ENCODE measurements at places on chromosomes 1 and 21.
A peak's percentile ranks its signal among the peaks of the same experiment; 100 is the strongest.

GRCh38 chr21:46041183-46041582 lies 56.7 kb upstream of the COL6A2 start:
- DNase-seq = no peak

DNA sequence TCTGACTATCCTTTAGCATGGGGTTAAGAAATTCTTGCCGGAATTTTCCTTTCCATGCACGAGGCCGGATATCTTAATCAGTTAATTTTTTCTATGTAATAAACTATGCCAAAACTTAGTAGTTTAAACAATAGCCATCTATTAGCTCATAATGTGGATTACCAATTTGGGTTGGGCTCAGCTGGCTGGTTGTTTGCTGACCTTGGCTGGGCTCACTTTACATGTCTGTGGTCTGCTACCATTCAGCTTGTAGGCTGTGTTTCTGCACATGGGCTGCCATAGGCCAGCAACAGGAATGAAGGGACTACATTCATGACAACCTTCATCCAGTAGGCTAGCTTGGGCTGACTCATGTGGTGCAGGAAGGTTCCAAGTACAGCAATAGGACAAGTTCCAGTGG lies 56.0 kb upstream of the NTPCR start:
- no peak for DNase-seq

- DNase-seq = no peak
Measured at GRCh38 chr1:21814241-21814918, 2.3 kb downstream of the LDLRAD2 start.

GRCh38 chr1:223670458-223671159 lies 5.1 kb upstream of the CAPN8 start:
- no peak for DNase-seq

- DNase-seq = peak; percentile 69
Measured at GRCh38 chr21:38766987-38767722, 38.6 kb upstream of the ETS2 start.

DNA sequence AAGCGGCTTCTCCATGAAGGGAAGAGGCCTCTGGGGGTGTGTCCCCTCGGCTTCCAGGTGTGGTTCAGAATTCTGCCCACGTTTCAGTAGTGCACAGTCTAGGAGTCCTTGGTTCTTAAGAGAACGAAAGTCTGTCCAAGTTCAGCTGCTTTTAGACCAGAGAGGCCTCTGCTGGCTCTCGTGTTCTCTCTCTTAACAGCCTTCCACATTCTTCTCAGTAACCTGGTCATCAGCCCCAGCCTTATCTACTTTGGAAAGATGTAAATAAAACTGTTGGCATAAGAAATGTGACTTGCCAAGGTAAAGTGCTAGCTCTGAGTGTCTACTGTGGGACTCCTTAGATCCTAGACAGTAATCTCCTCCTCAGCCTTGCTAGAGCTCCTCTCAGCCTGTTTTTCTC lies 15.3 kb upstream of the STUM start:
- no peak for DNase-seq

DNA sequence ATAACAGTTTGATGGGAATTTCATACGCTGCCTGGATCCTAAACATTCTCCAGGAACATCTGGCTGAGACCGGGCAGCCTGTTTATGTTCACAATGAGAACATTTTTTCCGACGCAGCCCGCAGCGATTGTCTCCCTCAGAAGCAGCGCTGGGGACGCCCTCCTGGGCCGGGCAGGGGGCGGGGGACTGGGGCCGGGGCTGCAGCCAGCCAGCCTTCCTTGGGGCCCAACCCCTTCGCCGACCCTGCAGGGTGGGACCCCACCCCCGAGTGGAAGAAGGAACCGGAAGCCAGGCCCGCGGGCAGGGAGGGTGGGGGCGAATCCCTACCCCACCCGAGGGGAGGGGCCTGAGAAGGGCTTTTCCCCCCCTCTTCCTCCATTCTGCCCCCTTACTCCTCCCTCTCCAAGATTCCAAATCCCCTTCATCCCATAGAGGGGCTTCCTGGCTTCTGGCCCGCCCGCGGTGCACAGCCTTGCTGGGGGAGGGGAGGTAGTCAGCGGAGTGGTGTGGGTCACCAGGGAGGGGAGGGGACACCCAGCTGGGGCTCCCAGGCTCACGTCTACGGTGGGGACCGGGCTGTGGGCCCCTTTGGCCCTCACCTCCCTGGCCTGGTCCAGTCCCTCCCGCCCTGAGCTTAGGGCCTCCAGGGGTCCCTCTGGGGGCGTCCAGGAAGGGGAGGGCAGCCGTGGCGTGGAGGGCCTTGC lies 60.6 kb downstream of the WNT9A start:
- DNase-seq = no peak

DNA sequence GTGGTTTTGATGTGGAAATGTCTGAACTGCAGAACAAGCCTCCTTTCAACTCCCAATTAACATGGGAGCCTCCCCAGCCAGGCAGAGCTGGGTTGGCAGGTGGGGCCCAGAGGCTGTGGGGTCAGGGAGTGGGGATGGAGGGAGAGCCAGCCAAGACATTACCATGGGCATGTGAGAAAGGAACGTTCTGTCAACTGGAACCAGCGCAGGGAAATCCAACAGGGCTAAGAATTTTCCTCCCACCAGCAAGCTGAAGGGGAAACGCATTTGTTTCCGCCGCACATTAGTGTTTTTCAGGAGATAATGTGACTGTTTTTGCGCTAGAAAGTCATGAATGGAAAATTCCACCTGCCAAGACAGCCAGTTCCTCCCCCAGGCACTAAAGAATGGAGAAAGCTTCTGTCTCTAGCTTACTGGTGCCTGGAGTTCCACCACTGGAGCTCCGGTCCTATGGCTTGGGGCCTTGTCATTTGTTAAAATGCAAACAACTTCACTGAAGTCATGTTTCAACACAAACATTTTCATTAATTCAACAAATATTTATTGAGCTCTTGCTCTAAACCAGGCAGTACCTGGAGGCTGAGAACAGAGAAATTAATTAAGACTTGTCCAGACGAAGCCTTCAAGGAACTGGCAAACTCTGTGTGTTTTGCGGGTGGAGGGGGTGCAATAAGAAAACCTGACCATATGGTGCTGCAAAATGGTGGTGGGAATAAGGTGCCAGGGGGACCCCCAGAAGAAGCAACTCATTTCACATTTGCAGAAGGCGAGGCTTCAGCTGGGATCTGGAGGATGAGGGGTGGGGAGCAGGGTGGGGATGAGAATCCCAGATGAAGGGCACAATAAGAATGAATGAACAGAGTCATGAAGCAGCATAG lies 305.1 kb downstream of the MATN1 start:
- no peak for DNase-seq

GRCh38 chr21:41763996-41764395 lies 2.9 kb downstream of the RIPK4 start:
- DNase-seq = no peak
